ENCODE measurements at places on chromosomes 12 and 14.
A peak's percentile ranks its signal among the peaks of the same experiment; 100 is the strongest.

DNA sequence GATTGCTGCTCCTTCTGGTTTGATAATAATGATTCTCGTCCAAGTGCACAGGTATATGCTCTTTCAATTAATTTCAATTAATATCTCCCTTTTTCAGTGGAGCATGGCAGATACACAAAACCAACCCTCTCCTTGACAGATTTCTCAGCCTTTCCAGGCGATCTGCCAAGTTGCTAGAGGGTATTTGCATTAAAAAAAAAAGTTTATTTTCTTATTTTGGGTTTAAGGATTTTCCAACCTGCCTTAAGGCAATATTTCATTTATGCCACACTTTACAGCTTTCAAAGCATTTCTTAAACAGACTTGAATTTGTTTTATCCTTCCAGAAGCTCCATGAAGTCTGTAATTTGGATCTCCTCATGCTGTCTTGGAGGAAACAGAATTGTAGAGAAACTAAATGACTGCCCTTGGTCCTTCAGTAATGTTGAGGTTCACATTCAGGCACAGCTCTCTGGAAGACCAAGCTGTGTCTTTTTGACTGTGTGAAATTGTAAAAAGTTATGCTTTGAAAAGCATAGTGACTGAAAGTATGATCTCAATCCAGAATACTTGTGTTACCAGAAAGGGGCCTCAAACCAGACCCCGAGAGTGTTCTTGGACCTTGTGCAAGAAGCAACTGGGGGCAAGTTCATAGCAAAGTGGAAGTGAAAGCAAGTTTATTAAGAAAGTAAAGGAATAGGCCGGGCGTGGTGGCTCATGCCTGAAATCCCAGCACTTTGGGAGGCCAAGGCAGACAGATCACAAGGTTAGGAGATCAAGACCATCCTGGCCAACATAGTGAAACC, 2.3 kb downstream of the DGLUCY start:
- DNase-seq = no peak

DNA sequence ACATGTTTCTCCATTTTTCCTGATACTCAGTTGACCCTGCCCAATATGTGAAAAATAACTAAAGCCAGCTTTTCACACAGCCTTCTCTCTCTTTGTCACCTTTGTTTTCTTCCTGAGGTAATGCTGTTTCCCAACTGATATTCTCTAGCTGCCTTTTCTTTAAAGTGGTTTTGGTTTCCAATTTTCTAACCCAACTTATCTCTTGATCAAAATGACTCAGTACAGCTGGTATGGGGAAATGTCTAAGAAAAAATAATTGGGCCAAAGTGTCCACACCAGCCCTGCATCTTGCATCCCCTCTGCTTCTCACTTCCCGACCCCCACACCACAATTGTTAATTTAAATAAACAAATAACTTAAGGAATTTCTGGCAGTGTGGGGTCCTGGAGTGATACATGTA, 193.8 kb downstream of the SYT1 start:
- no peak for DNase-seq

GRCh38 chr12:119710965-119711551, 43.1 kb downstream of the PRKAB1 start:
- DNase-seq = no peak

GRCh38 chr14:53109105-53110041, 43.8 kb downstream of the DDHD1 start:
- peak; percentile 37 for DNase-seq

GRCh38 chr12:52151153-52151836, 40.5 kb downstream of the KRT80 start:
- DNase-seq = no peak

DNA sequence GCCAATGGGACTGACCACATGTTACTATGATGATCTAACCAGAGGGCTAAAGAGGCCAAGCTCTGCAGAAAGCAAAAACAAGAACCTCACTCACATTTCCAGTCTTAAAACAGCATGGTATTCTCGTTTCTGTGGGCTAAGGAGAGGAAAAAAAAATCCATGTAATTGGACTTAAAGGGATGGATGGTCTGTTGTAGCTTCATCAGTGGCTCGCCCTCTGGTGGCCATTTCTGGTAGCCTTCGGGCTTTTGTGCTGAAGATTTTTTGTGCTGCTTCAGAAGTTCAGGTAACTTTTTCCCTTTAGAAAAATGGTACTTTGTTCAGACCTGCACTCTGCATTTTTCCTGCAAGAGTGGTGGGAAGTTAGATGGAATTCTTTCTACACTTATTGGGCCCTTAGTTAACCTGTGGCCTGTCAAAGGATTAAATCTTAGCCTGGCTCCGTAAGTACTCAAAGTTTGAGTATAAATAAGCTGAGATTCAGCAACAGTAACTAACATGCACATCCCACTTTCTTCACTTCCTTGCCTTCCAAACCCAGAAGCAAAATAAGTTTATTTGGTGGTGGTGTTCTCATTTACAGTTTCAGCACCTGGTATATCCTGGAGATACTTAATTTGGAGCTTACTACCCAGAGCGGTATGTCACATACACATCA, 22.3 kb downstream of the DCAF4 start:
- DNase-seq = peak; percentile 26

- no peak for DNase-seq
Measured at GRCh38 chr14:106396999-106397398, 870.6 kb downstream of the TMEM121 start.

GRCh38 chr14:86865934-86866333, 1127.0 kb downstream of the GALC start:
- DNase-seq = no peak

GRCh38 chr14:51880835-51881580, 20.6 kb downstream of the GNG2 start:
- DNase-seq = no peak

DNA sequence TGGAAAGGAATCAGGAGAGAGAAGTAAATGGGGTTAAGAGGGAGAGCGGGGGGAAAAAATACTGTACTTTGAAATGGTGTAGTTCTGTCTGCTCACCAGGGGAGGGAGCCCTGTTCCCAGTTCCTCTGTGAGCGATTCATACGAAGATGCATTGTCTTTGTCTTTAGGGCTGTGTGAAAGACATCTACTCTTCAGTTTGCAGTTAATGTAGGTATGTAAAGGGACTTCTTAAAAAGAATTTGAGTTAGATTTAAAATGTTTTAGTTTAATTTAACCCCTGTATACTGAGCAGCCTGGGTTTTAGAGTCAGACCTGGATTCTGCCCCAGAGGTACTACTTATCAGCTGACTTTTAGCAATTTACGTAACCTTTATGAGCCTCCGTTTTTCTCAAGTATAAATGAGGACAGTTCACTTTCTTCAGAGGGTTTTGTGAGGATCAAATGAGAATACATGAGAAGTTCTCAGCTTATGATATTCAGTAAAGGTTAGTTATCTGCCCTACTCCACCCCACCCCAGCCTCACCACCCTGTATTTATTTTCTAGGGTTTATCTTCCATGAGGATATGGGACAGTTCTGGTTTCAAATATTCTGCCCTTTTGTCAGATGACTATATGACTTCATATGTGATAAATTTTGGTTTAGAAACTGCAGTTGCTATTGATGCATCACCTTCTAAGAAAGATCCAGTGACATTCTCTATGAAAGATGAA, 82.5 kb upstream of the EVL start:
- DNase-seq = peak; percentile 59

GRCh38 chr14:61677479-61677878, 17.8 kb upstream of the HIF1A start:
- DNase-seq = no peak

- no peak for DNase-seq
Measured at GRCh38 chr12:34607520-34608195, 585.4 kb downstream of the ALG10 start.

GRCh38 chr12:46230306-46230705, 38.5 kb downstream of the SLC38A1 start:
- no peak for DNase-seq

DNA sequence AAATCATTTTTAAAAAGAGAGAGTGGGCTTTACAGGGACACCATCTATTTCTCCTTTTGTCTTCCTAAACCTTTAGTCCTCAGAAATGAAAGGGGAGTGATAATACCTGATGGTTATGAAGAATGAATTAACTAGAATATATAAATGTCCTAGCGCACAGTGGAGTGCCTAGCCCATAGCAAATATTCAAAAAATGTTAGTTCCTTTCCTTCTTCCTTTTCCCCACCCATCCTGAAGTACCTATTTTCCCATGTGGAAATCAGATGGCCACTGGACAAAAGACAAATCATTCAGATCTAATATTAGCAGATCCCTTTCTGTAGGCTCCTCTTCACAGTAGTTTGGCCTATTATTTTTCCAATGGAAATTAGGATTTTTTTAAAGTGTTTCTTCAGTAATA, 90.0 kb downstream of the SLC25A21 start:
- no peak for DNase-seq

All from T-cell (primary cell).